T1000 (cell line): ENCODE measurements at places on chromosomes 3 and 15.

DNA sequence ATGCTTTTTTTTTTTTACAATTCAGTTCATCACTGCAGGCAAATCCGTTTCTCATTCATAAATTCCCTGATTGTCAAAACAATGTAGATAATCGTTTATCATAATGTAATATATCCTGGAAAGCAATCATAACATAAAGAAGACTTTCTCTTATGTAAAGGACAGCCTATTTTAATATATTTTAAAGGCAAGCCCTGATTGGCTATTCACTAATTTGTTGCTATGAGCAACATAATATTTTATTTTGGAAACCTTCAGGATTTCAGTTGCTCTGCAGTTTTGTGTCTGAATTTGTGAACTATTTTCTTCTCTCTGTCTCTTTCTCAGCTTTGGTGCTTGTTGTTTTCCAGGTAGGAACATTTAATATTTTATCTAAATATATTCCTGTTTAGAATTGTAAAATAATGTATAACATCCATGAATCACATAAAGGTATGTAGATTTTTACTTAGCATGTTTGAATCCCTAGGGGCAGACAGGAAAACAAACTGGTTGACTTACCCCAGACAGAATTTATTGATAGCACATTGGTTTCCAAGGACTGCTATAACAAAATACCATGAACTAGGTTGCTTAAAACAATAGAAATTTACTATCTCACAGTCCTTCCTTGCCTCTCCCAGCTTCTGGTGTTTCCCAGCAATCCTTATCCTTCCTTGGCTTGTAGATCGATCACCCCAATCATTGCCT is 253.5 kb downstream of the CDIN1 start:
- DNase-seq, result no peak

DNA sequence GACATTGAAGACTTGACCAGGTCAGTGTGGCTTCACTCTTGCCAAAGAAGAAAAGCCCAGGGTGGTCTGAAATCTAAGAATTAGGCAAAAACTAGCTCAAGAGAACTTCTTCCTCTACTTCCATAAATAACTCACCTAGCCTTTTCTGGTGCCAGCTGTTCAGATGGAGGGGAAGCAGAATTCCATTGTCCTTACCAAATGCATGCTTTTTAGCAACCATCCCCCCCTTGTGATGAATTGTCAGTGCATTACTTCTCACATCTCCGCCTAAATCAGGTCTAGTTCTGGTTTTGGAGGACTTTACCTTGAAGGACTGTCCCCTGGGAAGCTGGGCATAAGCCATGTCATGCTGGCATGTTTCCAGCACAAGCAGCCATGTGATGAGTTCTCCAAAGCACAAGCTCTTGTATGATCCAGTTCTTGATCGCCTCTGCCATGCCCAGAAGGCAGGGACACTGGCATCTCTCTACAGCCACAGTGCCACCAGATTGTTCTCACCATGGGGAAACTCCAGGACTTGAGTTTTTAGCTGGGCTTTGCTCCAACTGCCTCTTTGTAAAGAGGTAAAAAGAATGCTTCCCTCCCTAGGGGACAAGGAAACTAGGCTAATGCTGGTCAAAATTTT is 96.4 kb upstream of the IL12A start:
- DNase-seq, result no peak

- no peak for DNase-seq
Measured at GRCh38 chr15:84985158-84985557, 3.5 kb downstream of the PDE8A start.

DNA sequence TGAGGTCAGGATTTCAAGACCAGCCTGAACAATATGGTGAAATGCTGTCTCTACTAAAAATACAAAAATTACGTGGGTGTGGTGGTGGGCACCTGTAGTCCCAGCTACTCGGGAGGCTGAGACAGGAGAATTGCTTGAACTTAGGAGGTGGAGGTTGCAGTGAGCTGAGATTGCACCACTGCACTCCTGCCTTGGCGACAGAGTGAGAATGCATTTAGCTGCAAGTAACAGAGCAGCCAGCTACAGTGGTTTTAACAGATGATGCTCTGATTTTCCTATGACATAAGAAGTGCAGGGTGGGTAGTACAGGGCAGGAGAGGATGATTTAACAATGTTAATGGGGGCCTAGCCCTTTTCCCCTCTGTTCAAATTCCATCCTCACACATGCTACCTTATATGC is 267.9 kb downstream of the RPLP1 start:
- no peak for DNase-seq

GRCh38 chr15:44092221-44092620 is 102.8 kb downstream of the FRMD5 start:
- DNase-seq, result no peak

- no peak for DNase-seq
Measured at GRCh38 chr3:16841041-16841753, 43.6 kb upstream of the PLCL2 start.

DNA sequence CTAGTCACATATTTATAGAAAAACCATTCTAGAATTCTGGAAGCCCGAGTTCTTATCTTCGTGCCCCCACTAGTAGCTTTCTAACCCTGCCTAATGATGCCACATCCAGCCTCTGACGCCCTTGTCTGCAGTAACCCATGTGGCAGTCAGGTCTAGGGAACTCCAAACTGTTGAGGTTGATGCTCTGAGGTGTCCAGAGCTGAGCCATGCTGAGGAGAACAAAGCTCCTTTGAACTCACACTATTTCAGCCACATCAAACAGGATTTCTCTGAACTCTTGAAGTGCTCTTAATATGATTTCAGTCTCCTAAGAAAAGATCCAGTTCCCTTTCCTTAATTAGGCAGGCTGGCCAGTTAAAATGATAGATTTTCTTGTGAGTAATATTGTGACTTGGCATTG is 150.5 kb upstream of the ST8SIA2 start:
- no peak for DNase-seq

DNA sequence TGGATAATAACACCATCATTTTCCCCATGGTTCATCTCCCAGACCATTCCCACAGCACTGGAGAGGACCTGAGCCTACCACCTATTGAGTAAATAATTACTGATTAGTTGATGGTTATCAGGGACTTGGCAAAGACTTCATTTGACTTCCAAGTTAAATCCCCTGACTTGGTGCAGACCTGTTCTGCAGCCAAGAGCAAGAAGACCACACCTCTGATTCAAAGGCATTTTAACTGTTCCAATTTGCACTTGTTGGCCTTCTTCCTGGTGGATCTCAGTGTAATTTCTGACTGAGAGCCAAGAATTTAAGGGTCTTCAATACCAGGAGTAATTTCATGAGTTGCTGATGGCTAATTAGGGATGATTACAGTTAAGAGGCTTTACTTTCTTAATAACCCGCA is 24.0 kb downstream of the THSD4 start:
- no peak for DNase-seq

- DNase-seq, result no peak
Measured at GRCh38 chr3:134544316-134544715, 58.5 kb downstream of the CEP63 start.

- DNase-seq, result no peak
Measured at GRCh38 chr15:101043911-101044624, 124.9 kb downstream of the LRRK1 start.

- DNase-seq, result no peak
Measured at GRCh38 chr3:11995120-11995519, 9.1 kb upstream of the SYN2 start.

DNA sequence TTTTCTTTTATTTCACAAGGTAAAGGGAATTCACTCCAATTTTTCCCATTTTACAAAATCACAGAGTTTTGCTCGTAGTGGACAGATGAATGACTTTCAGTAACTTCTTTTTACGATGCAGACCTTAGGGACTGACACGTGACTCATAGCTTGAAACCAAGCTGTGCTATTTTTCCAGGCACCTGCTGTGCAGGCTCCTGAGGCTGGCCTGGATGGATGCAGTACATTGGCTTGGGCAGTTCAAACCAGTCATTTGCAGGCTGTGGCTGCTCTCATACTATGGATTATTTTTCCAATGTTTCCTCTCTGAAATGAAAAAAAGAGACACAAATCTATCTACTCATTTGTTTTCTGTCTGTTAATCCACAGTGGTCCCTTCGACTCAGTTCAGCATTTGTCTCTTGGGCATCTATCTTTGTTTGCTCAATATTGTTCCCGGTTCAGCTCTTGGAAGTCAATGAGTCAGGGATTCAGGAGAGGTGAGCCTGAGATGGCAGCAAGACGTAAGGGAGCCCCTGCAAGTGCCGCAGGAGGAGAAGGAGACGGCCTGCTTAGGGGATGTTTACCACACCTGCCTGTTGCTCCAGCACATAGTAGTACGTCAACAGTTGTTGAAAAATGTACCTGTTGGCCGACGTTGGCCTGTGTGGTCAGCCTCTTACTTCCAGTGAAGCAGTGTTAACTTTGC is 92.8 kb downstream of the SV2B start:
- DNase-seq, result no peak

DNA sequence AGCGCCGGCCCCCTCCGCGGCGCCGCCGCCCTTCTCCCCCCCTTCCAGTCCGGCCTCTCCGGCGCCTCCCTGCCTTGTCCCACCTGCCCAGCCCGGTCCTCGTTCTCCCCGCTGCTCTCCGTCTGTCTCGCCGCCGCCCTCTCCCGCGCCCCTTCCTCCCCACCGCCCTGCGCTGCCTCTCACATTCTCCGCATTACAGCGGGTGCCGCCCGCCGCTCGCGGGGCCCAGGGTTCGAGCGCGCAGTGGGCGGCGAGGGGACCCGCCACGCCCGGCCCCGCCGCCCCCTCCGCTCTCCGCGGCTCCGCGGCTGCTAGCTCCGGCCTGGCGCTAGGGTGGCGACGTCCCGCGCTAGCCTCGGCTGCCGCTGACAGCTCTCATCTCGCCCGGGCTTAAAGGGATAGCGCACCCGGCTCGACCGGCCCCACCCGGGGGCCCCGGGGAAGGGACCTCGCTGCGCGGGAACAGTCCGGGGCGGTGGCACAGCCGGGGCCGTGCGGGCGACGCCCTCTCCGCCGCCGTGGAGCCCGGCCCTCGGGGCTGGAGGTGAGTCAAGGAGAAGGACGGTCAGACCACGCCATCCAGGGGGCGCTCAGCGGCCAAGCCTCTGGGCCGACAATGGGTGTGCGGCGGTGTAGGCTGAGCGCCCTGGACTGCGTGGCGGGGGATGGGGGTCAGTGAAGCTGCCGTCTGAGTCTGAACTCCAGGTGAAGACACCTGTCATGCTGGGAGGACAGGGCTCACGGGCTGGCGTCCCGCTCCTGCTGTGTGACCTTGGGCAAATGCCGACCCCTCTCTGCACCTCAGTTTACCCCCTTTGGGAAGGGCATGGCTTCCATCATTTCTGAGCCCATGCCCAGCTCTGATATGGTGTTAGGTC is 187.4 kb upstream of the LINGO1 start:
- no peak for DNase-seq

- DNase-seq, result no peak
Measured at GRCh38 chr15:76752549-76752948, 152.6 kb downstream of the SCAPER start.

DNA sequence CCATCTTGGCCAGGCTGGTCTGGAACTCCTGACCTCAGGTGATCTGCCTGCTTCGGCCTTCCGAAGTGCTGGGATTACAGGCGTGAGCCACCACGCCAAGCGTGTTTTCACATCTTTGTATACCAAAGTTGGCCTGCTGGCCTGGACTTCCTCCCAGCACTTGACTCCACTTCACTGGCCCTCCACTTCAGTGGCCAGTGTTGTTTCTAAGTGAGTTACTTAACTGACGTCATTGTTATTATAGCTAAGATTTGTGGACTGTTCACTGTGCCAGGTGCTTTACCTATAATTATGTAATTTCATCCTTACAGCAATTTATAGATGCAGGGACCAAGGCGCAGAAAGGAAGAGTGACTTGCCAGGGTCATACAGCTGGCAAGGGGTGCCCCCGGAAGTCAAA is 52.0 kb downstream of the HRH1 start:
- no peak for DNase-seq

GRCh38 chr3:56613016-56613415 is 56.0 kb downstream of the CCDC66 start:
- no peak for DNase-seq

- DNase-seq, result no peak
Measured at GRCh38 chr3:133574260-133574881, 885 bp downstream of the CDV3 start.

DNA sequence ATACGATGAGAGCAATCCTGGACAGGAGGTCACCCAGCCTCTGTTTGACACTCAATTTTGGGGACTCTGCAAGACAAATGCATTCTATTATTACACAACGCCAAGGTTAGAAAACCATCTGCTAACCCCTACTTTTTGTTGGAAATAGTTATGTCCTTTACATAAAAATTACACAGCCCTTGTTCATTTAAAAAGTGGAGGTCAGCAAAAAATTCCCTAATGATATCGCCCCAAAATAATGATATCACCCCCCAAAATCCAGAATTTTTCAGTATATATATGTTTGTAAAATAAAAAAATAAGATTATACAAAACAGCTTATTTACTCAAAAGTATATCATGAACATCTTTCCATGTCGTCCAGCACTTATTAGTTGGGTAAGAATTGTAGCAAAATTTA is 11.4 kb downstream of the ROPN1 start:
- DNase-seq, result no peak

DNA sequence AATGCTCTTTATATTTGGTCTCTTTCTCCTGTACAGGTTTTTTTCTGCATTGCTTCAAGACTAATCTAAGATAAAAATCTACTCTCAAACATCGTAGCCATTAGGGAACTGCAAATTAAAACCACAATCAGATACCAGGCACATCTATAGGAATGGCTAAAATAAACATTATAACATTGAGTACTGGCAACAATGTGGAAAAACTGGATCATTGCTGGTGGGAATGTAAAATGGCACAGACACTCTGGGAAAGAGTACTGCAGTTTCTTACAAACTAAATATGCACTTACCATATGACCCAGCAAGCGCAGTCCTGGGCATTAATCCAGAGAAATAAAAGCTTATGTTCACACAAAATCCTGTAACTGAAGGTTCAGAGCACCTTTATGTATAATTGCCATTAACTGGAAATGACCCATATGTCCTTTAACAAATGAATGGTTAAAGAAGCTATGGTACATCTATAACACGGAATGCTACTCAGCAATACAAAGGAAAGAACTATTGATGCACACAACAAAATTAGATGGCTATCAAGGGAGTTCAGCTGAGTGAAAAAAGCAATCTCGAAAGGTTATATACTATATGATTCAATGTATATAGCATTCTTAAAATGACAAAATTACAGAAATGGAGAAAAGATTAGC is 6.3 kb downstream of the ABCC5 start:
- no peak for DNase-seq

GRCh38 chr3:20236603-20237002 is 50.6 kb upstream of the SGO1 start:
- DNase-seq, result no peak

- no peak for DNase-seq
Measured at GRCh38 chr3:106125321-106125720, 256.5 kb upstream of the CBLB start.

GRCh38 chr15:47394286-47394809 is 323.0 kb upstream of the SEMA6D start:
- DNase-seq, result no peak
